ENCODE measurements at places on chromosomes 12 and 14.

GRCh38 chr12:101697197-101697929 is at the start of gene CHPT1:
TSS of gene CHPT1 (plus strand) at chr12:101697640. CDS start at chr12:101697862, 222 bp downstream.
- DNase-seq = peak; percentile 44

GRCh38 chr12:33486058-33486457 is 46.4 kb upstream of the SYT10 start:
- no peak for DNase-seq

DNA sequence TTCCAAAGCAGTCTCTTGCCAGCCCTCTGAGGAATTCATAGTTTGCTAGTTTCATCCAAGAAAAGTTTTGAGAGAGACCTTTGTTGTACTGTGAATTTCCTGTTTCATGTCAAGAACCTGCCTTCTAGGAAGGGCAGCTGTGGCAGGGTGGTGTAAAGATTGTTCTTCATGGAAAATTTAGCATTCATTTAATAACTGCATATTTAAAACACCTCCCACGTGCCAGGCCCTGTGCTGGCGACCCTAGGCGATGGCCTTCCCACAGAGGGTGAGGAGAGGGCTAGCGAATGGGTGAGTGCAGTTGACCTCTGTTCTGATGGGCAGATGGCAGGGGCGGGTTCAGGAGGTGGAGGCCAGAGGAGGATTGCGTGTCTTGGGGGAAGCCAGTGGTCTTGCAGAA is 43.2 kb downstream of the MLXIP start:
- no peak for DNase-seq

- peak; percentile 61 for DNase-seq
Measured at GRCh38 chr12:132597333-132598316, 12.8 kb downstream of the LRCOL1 start.

DNA sequence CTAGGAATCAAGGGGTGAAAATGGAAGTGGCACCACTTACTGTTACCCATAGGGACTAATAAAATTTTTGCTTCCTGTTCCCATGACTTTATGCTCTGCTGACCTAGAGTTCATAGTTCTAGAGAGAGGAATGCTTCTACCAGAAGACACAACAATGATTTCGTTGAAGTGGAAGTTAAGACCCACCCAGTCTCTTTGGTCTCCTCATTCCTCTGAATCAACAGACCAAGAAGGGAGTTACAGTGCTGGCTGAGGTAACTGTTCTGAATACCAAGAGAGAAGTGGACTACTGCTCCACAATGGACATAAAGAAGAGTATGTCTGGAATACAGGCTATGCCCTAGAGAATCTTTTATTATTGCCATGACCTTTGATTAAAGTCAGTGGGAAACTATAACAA is 23.5 kb upstream of the DYRK2 start:
- peak; percentile 99 for DNase-seq

DNA sequence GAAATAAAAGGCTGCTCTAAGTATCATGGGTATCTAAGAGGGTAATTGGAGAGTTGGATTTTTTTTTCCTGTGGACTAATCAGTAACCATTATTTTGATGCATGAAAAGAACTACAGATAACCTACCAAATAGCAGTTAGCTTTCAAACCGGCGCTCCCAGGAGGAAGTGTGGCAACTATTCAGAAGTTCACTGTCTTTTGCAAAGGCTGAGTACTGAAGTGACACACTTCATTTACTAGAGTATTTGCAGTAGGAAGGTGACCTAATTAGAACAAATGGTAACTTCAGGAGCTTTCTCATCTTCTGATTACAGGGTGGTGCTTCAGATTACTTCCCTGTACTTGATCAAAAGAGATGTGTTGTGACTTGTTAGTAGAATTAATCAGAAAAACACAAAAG is 87.7 kb downstream of the PELI2 start:
- peak; percentile 44 for DNase-seq

DNA sequence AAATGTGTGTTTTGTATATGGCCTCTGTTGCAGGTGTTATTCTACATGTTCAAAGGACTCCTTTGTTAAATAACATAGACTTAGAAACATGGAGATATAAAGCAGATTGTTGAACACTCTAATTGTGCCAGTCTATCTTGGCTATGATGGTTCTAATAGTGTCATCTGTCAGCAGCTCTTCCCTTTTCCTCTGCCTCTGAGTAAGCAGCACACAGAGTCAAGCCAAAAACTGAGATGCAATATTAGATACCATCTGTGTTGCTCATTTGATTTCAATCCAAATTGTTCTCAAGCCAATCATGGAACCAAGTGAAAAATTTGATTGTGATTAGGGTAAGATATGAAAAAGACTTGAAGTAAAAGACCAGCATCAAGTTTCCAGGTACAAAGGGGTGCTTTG is 871.1 kb upstream of the MGAT4C start:
- DNase-seq = no peak

DNA sequence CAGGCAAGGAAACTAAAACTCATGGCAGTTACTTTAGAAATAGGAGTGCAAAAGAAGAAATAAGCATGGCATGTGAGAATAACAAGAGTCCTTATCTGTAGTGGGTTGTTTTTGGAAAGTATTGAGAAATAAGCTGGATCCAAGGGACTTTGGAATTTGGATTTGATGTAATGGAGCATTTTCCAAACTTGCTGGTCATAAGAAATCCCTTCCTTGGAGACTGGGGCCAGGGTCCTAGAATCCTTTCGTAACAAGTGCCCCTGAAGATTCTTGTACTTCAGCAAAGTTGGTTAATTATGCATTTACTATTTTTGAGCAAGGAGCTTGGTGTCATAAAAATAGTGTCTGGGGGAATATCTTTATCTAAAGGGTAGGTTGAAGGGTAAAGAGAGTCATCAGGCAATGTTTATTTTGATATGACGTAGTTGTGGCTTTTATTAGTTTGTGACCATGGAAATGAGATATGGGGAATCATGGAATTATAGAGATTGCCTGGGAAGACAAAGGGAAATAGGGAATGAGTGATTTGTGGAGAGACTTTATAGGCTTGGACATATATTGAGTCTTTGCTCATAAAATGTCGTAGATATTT is 53.9 kb downstream of the WNK1 start:
- no peak for DNase-seq

Measured in Caki2 (cell line).